SJCRH30 (cell line): ENCODE measurements at places on chromosomes 5 and 9. TPM values are rescaled to one million over a fixed set of nuclear protein-coding genes. Genes with fewer than 3 reads are reported as not detected.

Gene OGN
- total RNA-seq, result not detected in 2 replicates

Gene TRPM3
- total RNA-seq, result 0.18 and 0.30 TPM in 2 replicates

Gene TMEM252
- 1.5 and 2.1 TPM in 2 replicates for total RNA-seq

Gene SHC3
- total RNA-seq, result under 0.01 TPM in 1 of 2 replicates, not detected in the other

Gene POU5F2
- 0.41 and 0.91 TPM in 2 replicates for total RNA-seq

GRCh38 chr5:36491856-36492255 lies 114.5 kb upstream of the SLC1A3 start:
- H3K4me1 ChIP-seq, result peaks cover 15% of the 10 kb centered on the region
- no peaks in the 10 kb centered on the region for H3K27me3 ChIP-seq
- no peak overlapping the region for H3K27ac ChIP-seq
- DNase-seq, result peak; percentile 17

- H3K4me3 ChIP-seq, result no peak overlapping the region
- H3K27me3 ChIP-seq, result no peaks in the 10 kb centered on the region
- no peak for DNase-seq
- no peaks in the 10 kb centered on the region for H3K36me3 ChIP-seq
These were observed 49.1 kb downstream of the JADE2 start for GRCh38 chr5:134574521-134574920.

GRCh38 chr5:179767496-179768100 lies 26.2 kb upstream of the LTC4S start:
- H3K4me3 ChIP-seq, result no peak overlapping the region
- peaks cover 8% of the 10 kb centered on the region; the same call in 1 of the 2 replicates for H3K4me1 ChIP-seq
- no peaks in the 10 kb centered on the region for H3K27me3 ChIP-seq

GRCh38 chr5:175861337-175862130 lies 9.8 kb upstream of the CPLX2 start:
- DNase-seq, result no peak
- H3K4me3 ChIP-seq, result no peak overlapping the region
- no peaks in the 10 kb centered on the region for H3K4me1 ChIP-seq
- H3K27ac ChIP-seq, result no peak overlapping the region
- no peaks in the 10 kb centered on the region for H3K36me3 ChIP-seq

GRCh38 chr9:21154018-21154608 lies 12.3 kb downstream of the IFNA21 start:
- H3K27me3 ChIP-seq, result no peaks in the 10 kb centered on the region
- H3K36me3 ChIP-seq, result no peaks in the 10 kb centered on the region
- H3K27ac ChIP-seq, result peak overlapping the region; percentile 34
- DNase-seq, result peak; percentile 57

DNA sequence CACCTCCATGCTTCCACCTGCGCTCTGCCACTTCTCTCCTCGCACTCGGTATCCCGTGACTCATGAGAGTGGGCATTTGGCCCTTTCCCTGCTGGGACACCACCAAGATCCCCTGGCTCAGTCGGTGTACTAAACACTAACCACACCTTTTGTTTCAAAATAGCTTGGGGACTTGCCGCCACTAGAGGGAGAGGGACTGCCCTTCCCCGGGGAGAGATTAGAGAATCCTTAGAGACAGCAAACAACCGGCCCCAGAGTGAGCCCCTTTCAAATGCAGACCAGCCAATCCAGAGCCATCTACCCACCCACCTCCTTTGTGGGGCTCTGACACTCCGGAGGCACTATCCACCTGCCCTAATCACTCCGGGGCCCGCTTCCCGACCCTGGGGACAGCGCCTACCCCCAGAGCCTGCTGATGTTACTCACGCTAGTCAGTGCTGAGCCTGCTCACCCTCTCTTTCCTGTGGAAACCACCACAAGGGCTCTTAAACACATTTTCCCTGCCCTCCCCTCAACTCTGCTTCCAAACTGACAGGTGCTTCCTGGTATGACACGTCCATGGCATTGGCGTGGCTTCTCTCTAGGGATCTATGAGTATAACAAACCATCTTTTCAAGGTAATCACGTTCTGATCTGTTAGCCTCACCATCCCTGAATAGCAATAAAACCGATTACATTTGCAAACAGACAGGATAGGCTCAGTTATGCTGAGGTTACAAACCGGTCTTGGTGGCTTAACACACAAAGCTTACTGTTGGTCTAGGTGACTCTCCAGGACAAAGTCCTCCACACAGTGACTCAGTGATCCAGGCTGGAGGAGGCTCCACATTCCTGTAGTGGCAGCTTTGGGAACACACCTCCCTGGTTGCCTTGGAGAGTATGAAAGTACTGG lies 180.1 kb upstream of the MVB12B start:
- peaks cover 25% of the 10 kb centered on the region for H3K4me1 ChIP-seq
- H3K4me3 ChIP-seq, result peak overlapping the region; percentile 25
- peak overlapping the region; percentile 30 for H3K27ac ChIP-seq
- H3K36me3 ChIP-seq, result no peaks in the 10 kb centered on the region

DNA sequence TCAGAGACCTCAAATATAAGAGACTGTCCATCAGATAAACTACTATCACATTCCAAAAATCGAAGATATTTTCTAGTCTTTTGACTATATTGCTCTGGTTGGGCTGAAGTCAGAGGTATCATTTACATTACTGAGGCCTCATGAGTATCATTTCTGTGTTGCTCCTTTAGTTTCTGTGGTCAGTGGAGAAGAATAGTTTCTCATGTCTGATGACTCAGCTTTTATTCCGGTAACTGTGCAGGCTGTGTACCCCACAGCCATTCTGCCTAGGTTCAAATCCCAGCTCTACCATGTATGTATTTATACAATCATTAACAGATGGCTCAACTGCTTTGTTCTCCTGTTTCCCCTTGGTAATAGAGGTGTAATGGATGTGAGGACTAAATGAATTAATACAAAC lies 179.3 kb downstream of the ALDH1A1 start:
- H3K27ac ChIP-seq, result no peak overlapping the region
- H3K27me3 ChIP-seq, result no peaks in the 10 kb centered on the region
- H3K36me3 ChIP-seq, result no peaks in the 10 kb centered on the region
- H3K4me1 ChIP-seq, result no peaks in the 10 kb centered on the region

DNA sequence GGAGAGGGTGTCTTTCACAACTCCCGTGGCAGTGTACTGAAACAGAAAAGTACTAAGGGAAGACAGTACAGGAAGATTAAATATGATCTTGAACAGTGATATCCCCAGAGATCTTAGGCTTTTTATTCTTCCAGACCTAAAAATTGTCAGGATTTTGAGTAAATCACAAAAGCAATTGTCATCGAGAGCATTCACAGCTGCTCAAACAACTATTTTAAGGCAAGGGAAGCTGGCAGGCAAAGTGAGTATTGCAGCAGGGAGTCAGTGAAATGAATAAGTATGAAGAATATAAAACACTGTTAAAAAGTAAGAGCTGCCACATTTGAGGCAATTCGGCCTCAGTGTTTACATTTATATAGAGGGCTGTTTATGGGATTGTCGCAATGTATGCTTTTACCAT lies 479.0 kb downstream of the CAAP1 start:
- no peaks in the 10 kb centered on the region for H3K27me3 ChIP-seq
- no peaks in the 10 kb centered on the region for H3K4me1 ChIP-seq
- H3K36me3 ChIP-seq, result no peaks in the 10 kb centered on the region

GRCh38 chr9:4657426-4658159 lies 4.5 kb upstream of the PLPP6 start:
- no peak overlapping the region for H3K4me3 ChIP-seq
- no peak overlapping the region for H3K27ac ChIP-seq

- peaks cover 6% of the 10 kb centered on the region; the same call in 1 of the 2 replicates for H3K4me1 ChIP-seq
- no peaks in the 10 kb centered on the region for H3K36me3 ChIP-seq
These were observed 165.0 kb upstream of the ZNF462 start for GRCh38 chr9:106697750-106698502.

- no peak overlapping the region for H3K4me3 ChIP-seq
- H3K27me3 ChIP-seq, result no peaks in the 10 kb centered on the region
- H3K4me1 ChIP-seq, result no peaks in the 10 kb centered on the region
These were observed 188.0 kb downstream of the KDM4C start for GRCh38 chr9:6945816-6946215.

DNA sequence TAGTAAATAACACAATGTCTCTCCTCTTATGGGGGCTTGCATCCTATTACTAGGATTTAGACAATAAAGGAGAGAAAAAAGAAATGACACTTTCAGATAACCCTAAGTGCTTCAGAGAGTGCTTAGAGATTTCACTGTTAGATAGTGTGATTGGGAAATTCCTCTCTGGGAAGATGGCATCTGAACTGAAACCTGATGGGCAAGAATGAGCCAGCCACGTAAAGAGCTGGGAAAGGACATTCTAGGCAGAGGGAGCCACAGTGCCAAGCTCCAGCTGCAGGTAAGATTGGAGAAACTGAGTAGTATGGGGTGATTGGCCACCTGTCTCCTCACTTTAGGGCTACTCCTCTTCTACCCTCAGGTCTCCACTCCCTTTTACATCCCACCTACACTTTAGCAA lies 14.5 kb downstream of the CDO1 start:
- peaks cover 6% of the 10 kb centered on the region for H3K4me1 ChIP-seq
- no peak overlapping the region for H3K4me3 ChIP-seq
- H3K36me3 ChIP-seq, result no peaks in the 10 kb centered on the region
- DNase-seq, result no peak
- H3K27ac ChIP-seq, result no peak overlapping the region

DNA sequence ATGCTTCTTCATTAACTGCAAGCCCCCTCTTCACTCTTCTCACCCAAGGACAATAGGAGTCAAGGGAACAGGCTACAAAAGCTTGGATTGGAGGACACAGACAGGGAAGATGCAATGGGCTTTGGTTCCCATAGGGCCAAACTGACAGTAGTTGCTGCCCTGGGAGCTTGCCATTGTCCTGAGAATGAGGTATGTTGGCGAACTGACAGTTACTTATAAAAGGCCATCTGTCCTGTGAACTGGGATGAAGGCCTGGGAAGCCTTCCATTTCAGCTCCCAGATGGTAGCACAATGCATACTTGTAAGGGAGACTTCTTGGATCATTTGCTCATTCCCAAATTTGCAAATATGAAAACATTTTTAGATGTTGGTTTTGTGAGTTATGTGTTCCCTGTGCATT lies 88.9 kb downstream of the SNCAIP start:
- no peaks in the 10 kb centered on the region for H3K36me3 ChIP-seq
- H3K27ac ChIP-seq, result no peak overlapping the region
- no peaks in the 10 kb centered on the region; the same call in 1 of the 2 replicates for H3K27me3 ChIP-seq
- DNase-seq, result no peak
- no peaks in the 10 kb centered on the region for H3K4me1 ChIP-seq

GRCh38 chr9:22030101-22030598 lies 21.0 kb upstream of the CDKN2B start:
- no peak for DNase-seq
- no peak overlapping the region for H3K4me3 ChIP-seq
- no peak overlapping the region for H3K27ac ChIP-seq
- no peaks in the 10 kb centered on the region for H3K27me3 ChIP-seq

DNA sequence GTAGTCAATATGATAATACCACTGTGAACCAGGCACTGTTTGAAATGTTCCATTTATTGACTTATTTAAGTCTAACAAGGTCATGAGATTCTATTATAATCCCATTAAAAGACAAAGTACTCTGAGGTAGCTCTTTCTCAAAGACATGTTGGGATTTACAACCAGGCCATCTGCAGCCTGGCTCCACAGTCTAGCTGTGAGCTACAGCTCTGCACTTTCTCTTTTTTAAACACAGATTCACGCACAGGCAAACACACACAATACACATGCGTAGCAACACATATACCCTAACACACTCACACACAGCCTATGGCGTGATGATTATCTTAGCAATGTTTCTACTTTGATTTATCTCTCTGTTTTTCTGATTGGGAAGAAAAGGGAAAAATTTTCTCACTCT lies 174.3 kb downstream of the PRR16 start:
- no peak overlapping the region for H3K27ac ChIP-seq
- no peak overlapping the region for H3K4me3 ChIP-seq
- no peak for DNase-seq
- no peaks in the 10 kb centered on the region for H3K36me3 ChIP-seq
- H3K4me1 ChIP-seq, result no peaks in the 10 kb centered on the region

- no peak for DNase-seq
- H3K4me3 ChIP-seq, result no peak overlapping the region
- no peaks in the 10 kb centered on the region for H3K27me3 ChIP-seq
- no peaks in the 10 kb centered on the region for H3K4me1 ChIP-seq
- H3K27ac ChIP-seq, result no peak overlapping the region
- peaks cover 49% of the 10 kb centered on the region for H3K36me3 ChIP-seq
These were observed 50.1 kb downstream of the PJA2 start for GRCh38 chr5:109359642-109360041.
